Activated T-cell treated with anti-CD3 and anti-CD28 coated beads, Interleukin-2, amount 50 U/mL, for 4 hours (primary cell): ENCODE measurements at places on chromosomes 6 and 20.

DNA sequence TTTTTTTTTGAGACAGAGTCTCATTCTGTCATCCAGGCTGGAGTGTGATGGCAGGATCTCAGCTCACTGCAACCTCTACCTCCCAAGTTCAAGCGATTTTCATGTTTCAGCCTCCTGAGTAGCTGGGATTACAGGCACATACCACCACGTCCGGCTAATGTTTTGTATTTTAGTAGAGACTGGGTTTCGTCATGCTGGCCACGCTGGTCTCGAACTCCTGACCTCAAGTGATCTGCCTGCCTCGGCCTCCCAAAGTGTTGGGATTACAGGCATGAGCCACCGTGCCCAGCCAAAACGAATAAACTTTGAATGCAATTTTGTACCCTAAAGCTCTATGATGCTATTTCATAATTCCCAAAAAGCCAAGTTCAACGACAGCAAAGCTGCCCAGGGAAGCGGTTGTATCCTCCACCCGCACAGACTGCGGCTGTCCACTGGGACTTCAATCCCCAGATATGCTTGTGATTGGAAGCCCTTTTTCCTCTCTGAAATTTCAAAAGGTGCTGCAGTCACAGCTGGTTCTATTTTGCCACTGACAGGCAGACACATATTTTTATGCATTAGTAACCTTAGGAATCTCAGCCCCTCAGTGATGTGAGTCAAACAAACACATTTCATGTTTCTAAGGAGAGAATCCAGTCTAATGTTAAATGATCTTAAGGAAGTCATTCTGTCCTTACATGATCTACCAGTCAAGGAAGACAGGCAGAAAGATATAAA is 8.7 kb upstream of the RAMACL start:
- no peak for DNase-seq

DNA sequence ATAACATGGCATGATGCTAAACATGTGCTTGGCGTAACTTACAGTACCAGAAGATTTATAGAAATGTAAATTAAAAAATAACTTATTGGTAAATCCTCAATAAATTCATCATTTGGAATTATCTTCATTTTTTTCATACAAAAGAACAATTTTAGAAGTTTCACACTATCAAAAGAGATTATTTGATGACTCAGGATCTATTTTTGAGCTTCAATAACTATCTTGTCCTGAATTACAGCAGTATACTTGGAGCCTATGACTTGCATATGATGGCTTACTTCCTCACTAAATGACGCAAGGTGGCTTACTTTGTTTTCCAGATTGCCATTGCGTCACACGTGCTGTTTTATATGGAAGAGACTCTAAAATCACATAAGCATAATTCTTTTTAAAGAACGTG is 49.2 kb downstream of the KHDRBS2 start:
- no peak for DNase-seq

- no peak for DNase-seq
Measured at GRCh38 chr6:151534576-151534975, 40.8 kb downstream of the CCDC170 start.

GRCh38 chr6:41682056-41682477 is 43.8 kb downstream of the MDFI start:
- peak; percentile 58 for DNase-seq

DNA sequence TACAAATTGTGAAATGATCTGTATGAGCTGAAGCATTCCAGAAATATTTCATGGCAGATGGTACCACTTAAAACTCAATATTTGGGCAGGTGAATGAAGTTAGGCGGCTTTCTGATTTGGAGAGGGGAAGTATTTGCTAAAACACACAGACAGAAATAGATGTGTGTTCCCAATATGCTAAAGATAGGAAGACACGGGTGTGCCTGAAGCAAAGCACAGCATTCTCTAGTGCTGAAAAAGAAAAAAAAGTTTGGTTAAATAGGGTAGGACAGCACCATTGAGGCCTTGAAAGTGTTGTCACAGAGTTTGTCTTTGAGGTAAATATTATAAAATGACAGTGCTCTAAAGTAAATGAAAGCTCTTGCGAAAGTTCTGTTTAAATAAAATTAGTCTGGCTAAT is 252.2 kb upstream of the HSF2 start:
- no peak for DNase-seq

DNA sequence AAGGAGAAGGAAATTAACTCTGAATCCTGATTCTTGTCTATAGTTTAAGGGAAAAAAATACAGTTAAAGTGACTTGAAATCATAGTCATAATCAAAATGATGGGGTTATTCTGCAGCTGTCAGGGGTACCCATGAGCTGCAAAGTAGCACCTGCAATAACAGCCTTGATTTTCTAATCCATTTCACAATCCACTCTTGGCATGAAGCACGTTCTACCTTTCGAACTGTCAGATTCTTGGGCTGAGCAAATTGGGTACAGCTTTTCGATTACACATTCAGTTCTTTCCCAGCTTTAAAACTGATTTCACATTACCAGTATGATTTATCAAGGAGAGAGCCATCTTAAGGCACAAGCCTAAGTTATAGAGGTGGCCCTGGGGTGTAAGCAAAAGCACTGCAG is 118.5 kb upstream of the DTNBP1 start:
- DNase-seq, result no peak

DNA sequence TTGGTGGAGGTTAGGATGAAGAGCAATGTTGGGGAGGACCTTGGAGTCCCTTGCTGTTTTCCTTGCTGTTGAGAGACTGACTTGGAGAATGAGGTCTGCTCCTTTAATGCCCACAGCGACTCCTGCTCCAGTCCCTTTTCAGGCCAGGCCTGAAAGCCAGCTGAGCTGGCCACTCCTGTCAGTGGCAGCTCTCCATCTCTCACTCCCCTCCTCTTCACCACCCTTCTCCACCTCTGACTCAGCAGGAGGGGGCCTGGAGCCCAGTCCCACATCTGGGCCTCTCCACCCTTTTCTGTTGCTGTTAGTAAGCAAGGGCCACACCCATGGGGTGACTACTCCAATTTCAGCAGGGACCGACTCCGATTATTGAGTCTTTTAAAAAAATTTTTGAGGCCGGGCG is 2.2 kb downstream of the SNX21 start:
- no peak for DNase-seq

GRCh38 chr6:8627085-8627861 is 191.9 kb upstream of the SLC35B3 start:
- DNase-seq, result no peak

- no peak for DNase-seq
Measured at GRCh38 chr6:31763619-31763940, 1.1 kb downstream of the SAPCD1 start.

GRCh38 chr6:158688860-158689259 is 39.0 kb downstream of the SYTL3 start:
- no peak for DNase-seq

DNA sequence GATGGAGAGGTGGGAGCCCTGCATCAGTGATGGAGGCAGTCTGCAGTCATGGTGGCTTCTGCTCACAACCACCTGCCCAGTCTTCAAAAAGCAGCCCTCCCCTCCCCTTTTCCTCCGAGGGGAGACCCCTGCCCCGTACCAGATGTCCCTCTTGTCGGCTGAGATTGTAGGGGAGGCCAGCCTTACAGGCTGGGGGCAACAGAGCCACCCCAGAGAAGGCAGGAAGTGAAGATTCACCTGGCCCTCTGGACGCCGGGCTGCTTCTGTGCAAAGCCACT is 4.5 kb downstream of the TNFRSF6B start:
- DNase-seq, result no peak

- peak; percentile 74 for DNase-seq
Measured at GRCh38 chr20:5056801-5057599, 55.7 kb upstream of the SLC23A2 start.

- no peak for DNase-seq
Measured at GRCh38 chr6:160030103-160030502, 61.2 kb downstream of the IGF2R start.

DNA sequence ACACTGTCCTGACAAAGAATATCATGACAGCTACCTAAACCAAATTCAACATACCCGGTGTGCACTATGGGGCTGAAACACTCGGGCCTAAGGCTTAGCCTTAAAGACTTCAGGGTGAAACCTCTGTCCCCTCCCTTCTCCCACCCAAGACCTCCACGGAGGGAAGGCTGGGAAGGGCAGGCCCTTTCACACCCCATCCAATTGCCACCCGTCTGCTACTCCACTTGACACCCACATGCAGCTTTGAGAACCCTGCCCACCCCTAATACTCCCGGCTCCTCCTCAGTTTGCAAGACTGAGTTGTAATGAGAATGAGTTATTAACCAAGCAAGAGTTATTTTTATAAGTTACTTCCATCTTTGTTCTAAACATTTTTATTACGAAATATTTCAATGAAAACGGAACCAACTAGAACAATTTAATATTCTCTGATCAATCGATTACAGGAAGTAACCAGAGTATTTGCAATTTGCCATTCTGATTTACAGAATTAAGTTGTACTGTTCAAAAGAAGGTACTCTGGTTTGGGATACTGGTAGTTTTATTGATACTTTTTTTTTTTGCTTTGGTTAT is 3.7 kb downstream of the TAF4 start:
- no peak for DNase-seq

- no peak for DNase-seq
Measured at GRCh38 chr6:128966934-128967333, 84.0 kb downstream of the LAMA2 start.

DNA sequence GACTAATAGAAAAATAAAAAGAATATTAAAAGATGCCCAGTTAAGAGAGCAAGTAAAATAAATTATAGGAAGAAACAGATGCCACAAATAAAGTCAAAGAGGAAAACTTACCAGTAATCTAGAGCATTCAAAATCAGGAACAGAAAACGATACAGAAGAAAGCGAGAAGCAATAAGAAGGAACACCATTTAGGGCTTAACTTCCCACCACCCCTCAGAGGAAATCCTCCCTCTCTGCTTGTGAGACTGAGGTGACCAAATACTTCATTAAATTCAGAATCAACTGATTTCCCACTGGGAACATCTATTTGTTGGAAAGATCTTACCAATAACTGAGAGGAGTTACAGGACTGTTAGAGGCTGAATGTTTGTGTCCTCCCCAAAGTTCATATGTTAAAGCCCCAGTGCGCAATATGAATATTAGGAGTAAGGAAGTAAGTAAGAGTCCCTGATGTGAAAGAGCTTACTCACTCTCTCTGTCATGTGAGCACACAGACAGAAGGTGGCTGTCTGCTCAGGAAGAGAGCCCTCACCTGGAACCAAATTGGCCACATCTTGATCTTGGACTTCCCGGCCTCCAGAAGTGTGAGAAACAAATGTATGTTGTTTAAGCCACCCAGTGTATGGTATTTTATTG is 19.5 kb downstream of the KATNA1 start:
- DNase-seq, result no peak

- DNase-seq, result no peak
Measured at GRCh38 chr6:36598326-36598725, 4.2 kb downstream of the SRSF3 start.

- DNase-seq, result no peak
Measured at GRCh38 chr6:108348655-108349349, 53.9 kb downstream of the AFG1L start.

DNA sequence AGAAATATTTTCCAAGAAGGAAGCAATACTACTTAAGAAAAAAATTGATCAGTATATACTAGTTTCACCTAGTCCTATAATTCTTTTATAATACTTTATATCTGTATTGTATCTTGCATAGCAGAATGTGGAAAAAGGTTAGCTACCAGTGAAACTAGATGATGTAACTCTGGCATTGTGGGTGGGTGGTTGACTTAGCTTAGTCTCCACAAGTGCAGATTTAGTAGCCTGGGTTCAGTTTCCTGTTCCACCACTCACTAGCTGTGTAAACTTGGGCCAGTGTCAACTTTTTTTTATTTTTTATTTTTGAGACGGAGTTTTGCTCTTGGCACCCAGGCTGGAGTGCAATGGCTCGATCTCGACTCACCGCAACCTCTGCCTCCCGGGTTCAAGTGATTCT is 2.0 kb downstream of the MUC21 start:
- no peak for DNase-seq

GRCh38 chr20:39784693-39785092 is 822.5 kb downstream of the DHX35 start:
- no peak for DNase-seq

- DNase-seq, result no peak
Measured at GRCh38 chr6:34981951-34982350, 92.9 kb downstream of the ANKS1A start.

GRCh38 chr6:56946368-56946767 is 8.5 kb upstream of the BEND6 start:
- DNase-seq, result no peak

- DNase-seq, result no peak
Measured at GRCh38 chr6:168433898-168434297, 7.1 kb upstream of the SMOC2 start.

DNA sequence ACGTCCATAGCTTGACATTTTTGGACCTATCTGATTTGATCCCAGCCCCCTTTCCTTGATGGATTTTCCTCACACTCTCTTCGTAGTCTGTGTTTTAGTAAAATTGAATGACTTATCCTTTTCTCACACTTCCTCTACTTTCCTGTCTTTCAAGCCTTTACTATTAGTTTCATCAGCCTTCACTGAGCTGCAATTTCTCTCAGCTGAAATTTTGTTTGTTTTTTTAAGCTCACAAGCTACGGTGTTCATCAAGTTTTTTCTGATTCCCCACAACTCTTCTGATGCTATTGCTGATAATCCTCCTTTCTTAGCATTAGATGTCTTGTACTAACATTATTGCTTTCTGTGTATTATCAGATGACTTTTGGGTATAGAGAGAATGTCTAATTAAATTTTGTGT is 263.7 kb downstream of the TBX18 start:
- DNase-seq, result no peak
